Activated gamma-delta T cell treated with anti-CD3 and anti-CD28 coated beads, Interleukin-2, amount 50 U/mL, for 16 hours (primary cell): ENCODE measurements at places on chromosomes 5 and 9.

DNA sequence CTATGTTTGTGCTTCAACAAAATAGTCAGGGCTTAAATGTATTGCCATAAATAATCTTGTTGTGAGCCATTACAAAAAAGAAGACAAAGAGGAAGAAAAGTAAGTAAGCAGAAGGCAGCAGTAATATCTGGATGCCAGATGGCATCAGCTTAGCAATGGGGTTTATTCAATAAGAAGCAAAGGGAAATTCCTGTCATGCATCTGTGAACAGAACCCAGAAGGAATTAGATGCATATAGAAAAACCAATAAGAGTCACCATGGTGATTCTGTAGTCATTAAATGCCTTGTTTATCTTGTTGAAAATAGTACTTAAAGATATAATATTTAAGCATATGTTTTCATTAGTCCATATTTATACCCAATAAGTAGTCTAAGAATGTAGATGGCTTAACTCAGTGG is 216.0 kb downstream of the ADAMTSL1 start:
- no peak for DNase-seq

DNA sequence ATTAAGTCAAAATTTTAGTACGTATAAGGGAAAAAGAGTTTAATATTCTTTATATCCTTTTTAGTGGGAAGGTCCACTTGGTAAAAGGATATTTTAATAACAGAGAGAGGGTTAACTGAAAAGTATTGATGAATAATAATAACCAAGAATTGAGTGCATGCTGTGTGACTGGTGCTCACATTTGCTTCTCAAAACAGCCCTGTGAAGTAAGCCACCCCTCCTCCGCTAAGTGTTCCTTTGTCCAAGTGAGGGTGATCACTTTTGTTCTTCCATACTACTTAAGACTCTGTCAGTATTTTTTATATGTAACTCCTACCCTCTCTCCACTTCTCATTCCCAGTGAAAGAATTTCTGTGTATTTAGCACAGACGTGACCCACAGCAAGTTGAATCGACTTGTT is 51.5 kb downstream of the SLC44A1 start:
- DNase-seq: no peak

- no peak for DNase-seq
These were observed 2.5 kb downstream of the TLX3 start for GRCh38 chr5:171311322-171312077.

- DNase-seq: no peak
These were observed 621.7 kb downstream of the DNAH5 start for GRCh38 chr5:13322769-13323168.

DNA sequence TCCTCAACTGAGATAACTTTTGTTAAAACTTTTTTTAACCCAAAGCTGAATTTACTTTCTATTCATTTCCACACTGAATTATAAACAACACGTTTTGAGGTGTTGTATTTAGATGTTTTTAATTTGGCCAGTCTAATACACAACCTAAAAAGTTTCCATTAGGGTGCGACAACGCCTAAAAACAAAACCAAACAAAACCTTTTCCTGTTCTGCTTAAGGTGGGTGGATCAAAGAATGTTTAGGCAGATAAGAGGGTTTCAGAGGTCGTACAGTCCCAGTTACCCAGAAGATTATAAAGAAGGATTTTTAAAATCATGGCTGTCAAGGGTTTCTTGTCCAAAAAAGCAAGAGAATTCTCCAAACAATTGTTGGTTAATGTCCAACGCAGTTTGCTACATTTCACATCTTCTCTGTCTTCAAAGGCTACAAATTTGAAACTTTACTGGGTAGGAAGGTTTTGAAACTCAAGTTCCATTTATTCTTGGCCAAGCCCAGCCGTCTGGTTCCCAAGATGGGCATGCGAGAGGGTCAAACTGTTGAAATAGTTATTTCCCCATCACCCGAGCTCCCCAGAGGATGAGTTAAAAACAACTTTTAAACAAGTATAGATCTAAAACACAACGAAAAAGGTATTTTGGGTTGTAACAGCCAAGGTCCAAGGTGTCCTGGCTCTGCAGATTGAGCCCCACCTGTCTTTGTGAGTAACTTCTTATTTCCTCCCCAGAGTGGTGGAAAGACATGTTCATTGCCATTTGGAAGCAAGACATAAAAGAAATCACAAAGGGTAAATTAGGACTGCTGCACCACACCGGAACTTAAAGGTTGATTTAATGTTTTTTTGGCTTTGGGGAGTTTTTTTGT is 122.8 kb upstream of the MAP3K1 start:
- DNase-seq: no peak

- no peak for DNase-seq
These were observed 226.5 kb downstream of the DTWD2 start for GRCh38 chr5:118761814-118762213.

- no peak for DNase-seq
These were observed 214.2 kb downstream of the PRR16 start for GRCh38 chr5:120678279-120678678.

DNA sequence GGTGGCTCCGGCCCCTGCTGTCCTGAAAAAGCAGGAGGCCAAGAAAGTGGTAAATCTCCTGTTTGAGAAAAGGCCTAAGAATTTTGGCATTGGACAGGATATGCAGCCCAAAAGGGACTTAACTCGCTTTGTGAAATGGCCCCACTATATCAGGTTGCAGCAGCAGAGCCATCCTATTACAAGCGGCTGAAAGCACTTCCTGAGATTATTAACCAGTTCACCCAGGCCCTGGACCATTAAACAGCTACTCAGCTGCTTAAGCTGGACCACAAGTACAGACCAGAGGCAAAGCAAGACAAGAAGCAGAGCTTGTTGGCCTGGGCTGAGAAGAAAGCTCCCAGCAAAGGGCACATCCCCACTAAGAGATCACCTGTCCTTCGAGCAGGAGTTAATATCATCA is 89.7 kb downstream of the MLLT3 start:
- DNase-seq: no peak

DNA sequence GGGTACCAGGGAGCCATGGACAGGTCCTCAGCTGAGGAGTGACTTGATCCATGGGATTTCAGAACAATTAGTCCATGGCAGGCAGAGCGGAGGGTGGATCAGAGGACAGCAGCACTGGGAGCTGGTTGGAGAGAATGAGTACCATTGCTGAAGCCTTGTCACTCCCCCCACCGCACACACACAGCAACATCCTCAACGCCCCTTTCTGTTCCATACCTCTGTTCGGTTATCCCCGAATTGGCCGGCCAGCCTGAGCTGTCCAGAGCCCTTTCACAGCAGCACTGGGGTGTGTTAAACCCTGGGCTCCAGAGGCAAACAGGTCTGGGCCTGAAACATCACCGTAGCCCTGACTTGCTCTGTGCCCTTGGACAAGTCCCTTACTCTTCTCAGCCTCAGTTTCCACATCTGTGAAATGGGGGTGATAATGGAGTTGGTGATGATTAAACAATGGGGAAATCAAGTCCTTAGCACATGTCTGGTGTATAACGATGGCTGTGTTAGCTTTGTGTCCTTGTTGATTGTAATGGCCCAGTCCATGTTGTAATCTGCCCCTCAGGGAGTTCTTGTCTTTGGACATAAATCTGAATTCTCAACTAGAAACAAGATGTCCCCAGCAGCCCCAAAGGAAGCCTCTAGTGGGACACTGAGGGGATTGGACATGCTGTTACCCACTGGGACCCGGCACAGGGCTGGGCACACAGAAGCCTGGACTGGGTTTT is 16.9 kb downstream of the GSN start:
- DNase-seq: no peak

DNA sequence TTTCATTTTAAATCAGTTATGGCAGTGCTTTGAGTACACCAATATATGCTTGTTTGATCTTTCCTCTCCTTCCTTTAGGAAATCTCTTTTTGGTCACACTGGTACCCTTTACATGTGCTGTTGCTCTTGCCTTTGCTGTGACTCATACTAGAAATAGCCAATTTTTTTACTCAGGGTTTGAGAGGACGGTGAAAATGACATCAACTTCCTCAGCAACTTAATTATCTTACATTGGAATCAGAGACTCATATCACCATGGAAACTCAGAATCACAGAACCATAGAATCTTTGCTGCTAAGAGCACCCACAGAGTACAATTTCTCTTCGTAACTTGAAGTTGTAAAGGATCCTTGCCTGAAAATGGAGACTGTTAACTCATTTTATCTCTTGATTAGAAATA is 13.8 kb upstream of the ZNF300 start:
- no peak for DNase-seq
